NCI-H446 (cell line): ENCODE measurements at places on chromosomes 2 and 18.

DNA sequence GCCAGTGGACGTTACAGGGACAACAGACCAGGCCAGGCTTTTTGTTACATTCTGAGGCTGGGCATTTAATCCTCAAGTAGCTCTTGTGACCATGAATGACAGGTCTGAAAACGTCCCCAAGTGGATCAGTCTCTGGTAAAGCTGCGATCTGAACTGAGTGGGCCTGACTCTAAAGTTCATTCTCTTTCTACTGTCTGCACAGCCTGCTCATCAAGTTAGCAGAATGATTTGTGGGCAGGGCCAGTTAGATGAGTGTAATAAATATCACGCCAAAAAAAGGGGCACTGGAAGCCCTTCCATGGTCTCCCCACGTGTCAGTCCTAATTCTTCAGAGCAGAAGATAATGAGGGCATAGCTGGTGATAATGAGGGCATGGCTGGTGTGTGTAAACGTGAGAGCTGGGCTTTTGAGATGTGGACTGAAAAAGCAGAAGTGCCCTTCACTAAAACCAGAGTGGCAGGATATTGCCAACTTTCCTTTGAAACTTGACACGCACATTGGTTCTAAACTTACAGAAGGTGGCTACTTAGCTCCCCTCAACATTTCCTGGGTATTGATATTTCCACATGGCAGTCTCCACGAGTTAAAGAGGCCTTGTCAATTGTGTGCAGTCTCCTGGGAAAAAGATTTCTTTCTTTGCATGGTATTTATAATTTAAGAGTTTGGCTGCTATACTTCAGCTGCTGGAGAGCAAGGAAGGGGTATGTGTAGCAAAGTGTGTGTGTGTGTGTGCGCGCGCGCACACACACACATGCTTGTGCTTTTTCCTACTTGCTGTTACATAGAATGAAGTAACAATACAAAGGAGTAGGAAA lies 72.7 kb upstream of the LYPD6B start:
- no peak for DNase-seq

- no peak for DNase-seq
Observed at GRCh38 chr2:57278451-57278850, 768.2 kb upstream of the VRK2 start.

DNA sequence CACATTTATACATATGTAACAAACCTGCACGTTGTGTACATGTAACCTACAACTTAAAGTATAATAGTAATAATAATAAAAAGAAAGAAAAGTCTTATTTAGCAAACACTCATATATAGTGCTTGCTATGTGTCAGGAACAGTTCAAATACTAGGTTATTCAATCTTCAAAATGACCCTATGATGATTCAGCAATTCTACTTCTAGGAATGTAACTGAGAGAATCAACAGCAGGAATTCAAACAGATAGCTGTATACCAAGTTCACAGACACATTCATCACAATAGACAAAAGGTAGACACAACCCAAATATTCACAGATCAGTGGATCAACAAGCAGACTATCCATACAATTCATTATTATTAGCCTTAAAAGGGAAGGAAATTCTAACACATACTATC lies 69.5 kb downstream of the MYO5B start:
- no peak for DNase-seq

DNA sequence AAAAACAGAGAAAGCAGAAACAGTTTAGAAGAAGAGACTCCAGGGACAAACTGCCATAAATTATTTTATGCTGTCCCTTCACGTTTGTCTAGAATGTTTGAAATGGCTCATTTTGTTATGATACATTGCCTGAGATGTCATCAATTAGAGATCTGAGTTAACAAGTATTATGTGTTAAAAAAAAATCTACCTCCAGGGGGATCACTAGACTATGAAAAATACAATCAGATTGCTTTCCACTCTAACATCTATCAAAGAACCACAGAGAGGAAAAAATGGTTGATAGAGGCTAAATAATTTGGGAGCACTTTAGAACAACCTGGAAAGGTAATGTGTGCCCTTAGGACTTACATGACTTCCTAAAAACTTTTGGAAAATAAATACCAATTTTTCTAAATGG lies 103.8 kb upstream of the CCDC150 start:
- no peak for DNase-seq

- no peak for DNase-seq
Observed at GRCh38 chr2:225494100-225494459, 94.6 kb downstream of the NYAP2 start.

DNA sequence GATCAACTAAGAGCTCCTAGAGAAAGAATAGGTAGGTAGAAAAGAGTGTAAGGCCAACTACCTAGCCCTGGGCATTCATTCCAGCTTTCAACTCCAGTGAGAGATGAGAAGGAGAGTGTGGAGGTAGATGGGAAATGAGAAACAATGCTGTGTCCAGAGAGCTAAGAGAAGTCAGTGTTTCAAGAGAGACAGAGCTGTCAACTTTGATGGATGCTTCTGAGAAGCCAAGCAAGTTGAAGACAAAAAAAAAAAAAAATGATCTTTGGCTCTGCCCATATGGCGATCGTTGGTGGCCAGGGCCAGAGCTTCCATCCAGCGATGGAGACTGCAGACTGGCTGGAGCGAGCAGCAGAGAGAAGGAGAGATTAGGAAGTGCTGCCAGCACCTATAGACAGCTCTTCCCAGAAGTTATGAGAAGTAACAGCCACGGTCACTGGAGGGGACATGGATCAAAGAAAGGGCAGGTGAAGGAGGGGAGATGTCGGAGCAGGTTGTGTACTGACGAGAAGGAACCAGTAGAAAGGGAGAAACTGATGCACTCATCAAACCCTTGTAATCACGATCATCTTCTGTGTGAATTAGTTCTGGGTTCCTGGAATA lies 112.4 kb upstream of the PPP1CB start:
- DNase-seq, result peak; percentile 20

DNA sequence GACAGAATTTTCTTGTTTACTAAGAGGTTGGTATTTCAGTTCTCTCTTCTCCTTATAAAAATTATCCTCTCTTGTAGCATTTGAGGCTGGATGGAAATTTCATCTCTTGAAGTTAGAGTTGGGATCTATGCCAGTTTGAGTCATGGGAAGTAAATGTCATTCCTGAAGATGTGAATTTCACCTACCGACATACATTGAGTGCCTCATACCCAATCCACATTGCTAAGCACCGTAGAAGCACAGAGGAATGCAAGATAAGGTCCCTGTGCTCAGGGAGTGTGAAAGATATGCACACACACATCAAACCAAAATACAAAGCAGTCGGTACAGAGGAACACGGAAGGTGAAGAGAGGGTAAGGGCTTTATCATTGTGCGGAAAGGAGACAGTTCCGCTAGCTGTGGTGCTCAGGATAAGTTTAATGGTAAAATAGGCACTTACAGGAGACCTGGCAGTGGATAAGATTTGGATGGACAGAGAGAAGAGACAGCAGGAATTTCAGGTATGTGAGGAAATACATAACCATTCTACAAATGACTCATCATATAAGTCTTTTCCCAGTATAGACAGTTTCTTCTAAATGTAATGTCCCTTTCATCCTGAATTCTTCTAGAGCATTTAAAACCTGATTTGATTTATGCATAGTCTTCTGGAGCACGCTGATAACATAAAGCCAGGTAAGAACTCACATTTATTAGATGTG lies 205.3 kb upstream of the ST6GAL2 start:
- no peak for DNase-seq

- DNase-seq, result no peak
Observed at GRCh38 chr2:637804-638203, 39.4 kb downstream of the TMEM18 start.

- no peak for DNase-seq
Observed at GRCh38 chr18:79625195-79625923, 54.2 kb upstream of the CTDP1 start.

GRCh38 chr2:99888617-99889016 lies 253.8 kb downstream of the AFF3 start:
- DNase-seq, result no peak

DNA sequence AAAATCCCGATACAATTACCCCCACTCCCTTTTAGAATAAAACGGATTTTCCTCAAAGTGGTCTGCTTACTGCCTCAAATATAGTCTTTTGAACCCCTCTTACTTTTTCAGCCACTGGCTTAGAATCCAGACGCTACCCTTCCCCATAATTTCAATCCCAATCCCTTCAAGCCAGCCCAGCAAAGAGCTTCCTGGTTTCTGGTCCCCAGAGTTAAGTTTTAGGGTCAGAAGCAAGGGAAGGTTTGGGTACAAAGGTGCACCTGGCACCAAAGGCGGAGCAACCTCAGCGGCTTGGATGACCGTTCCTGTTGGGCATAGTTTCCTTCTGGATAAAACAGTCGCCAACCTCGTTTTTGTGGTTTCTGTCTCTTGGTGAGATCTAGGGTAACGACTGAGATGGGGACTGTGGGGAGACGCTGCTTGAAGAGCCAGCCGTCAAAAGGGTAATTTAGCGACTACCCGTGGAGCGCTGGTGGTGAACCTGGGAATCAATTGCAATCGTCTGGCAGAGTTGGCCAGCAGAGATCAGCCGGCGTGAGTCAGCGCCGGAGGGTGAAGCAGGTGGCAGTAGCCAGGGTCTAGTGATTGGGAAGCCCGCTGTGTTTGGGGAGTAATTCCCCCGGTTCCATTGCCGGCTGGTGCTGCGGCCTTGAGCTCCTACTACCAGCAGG lies 1.6 kb downstream of the FEV start:
- no peak for DNase-seq

DNA sequence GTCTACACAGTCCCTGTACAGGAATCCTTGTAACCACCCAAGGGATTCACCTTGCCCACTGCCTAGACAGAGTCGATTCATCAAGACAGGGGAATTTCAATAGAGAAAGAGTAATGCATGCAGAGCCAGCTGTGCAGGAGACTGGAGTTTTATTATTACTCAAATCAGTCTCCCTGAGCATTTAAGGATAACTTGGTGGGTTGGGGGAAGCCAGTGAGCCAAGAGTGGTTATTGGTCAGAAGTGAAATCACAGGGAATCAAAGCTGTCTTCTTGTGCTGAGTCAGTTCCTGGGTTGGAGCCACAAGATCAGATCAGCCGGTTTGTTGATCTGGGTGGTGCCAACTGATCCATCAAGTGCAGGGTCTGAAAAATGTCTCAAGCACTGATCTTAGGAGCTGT lies 17.8 kb upstream of the FAM98A start:
- no peak for DNase-seq

- DNase-seq, result no peak
Observed at GRCh38 chr2:54523324-54523959, 67.3 kb downstream of the SPTBN1 start.

GRCh38 chr2:46850742-46851141 lies 64.9 kb downstream of the MCFD2 start:
- no peak for DNase-seq

- DNase-seq, result no peak
Observed at GRCh38 chr2:25979001-25979400, 3.3 kb downstream of the KIF3C start.

DNA sequence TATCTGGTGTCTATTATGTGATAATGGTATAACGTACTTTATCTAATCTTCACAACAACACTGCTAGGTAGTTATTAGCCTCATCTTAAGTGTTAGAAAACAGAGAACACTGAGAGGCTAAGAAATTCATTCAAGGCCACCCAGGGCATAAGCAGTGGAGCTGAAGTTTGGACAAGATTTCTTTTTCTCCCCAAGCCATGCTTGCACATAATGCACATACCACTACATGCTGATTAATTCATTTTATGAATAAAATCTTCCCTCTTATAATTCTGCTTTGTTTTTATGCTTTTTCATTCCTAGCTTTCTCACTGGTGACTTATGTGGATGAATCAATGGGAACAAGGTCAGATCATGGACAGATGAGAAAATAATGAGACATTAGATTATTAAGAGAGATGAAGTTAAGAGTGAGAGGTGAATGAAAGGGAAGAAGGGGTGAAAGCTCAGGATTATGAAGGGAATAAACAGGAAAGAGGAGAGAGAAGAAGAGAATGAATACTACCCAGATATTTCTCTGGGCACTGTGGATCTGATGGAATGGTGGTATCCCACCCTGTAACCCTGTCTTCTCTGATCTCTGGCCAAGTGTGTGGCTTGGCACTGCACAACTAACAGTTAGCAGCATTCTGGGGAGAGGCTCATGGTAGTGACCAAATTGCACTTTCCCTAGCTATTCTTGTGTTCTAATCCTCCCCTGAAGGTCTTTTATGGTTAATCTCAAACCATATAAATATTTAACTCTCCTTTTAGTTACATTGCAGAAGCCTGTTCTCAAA lies 17.7 kb upstream of the GALNT3 start:
- DNase-seq, result no peak

DNA sequence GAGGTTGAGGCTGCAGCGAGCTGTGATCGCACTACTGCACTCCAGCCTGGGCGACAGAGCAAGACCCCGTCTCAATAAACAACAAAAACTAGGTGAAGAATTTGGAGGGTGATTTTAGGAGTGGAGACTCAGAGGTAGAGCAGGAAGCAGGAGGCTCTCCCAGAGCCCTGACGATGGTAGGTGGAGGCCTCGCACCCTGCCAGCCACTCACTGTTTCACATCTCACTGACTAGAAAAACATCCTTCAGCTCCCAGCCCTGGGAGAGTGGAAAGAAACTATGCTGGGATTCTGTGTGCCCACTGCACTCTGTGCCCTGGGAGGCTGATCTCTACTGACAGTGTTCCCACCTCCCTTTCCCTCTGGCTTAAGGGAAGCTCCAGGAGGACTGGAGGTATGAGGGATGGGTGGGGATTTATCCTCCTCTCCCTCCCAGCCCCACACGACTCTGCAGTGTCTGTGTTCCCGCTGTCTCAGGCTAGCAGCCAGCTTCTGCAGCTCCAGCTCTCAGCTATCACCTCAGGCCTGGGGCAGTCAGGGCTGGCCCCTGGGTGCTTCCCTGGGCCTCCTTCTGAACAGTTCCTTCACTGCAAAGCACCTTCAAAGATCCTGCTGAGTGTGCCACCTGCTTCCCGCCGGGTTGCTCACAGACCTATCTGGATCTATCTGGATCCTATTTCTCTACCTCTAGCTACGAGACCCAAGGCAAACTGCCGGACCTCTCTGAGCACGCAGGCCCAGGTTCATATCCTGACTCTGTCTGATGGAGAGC lies 9.6 kb downstream of the CIB4 start:
- no peak for DNase-seq

GRCh38 chr18:24342347-24342746 lies 55.3 kb downstream of the OSBPL1A start:
- no peak for DNase-seq

- DNase-seq, result peak; percentile 60
Observed at GRCh38 chr2:47010176-47010575, 94.6 kb upstream of the MCFD2 start.

GRCh38 chr2:134712299-134712698 lies 6.5 kb downstream of the TMEM163 start:
- no peak for DNase-seq

GRCh38 chr18:56431551-56431950 lies 206.8 kb downstream of the TXNL1 start:
- DNase-seq, result no peak

DNA sequence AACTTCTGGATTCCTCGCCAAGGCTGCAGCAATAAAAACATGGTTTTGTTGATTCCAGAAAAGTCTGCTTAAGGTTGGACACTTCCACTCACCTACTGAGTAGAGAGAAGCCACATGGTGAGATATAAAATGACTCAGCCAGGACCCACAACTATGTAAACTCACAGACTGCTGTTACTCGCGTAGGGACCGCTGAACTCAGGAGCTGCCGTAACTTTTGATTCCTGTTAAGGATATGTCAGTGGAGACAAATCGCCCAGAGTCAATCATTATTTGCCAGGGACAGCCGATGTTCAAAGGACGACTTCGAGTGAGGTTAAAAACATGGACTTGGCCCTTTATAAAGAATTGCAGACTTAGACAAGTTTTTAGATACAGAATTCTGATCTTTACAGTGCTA lies 25.6 kb downstream of the CYB5A start:
- no peak for DNase-seq
